Naive thymus-derived CD8-positive, alpha-beta T cell (primary cell): ENCODE measurements at places on chromosomes 5 and 9. TPM values are rescaled to one million over a fixed set of nuclear protein-coding genes. Genes with fewer than 3 reads are reported as not detected.

- H3K27ac ChIP-seq, result no peak overlapping the region
- no peak overlapping the region for H3K4me3 ChIP-seq
- H3K27me3 ChIP-seq, result peaks cover 15% of the 10 kb centered on the region
- no peak for DNase-seq
- no peaks in the 10 kb centered on the region for H3K36me3 ChIP-seq
Measured at GRCh38 chr5:160171666-160172065, 52.4 kb upstream of the PWWP2A start.

- H3K4me3 ChIP-seq, result no peak overlapping the region
- no peaks in the 10 kb centered on the region for H3K4me1 ChIP-seq
- peaks cover 8% of the 10 kb centered on the region for H3K27me3 ChIP-seq
- DNase-seq, result no peak
Measured at GRCh38 chr5:57778501-57779091, 296.0 kb upstream of the ACTBL2 start.

- no peak for DNase-seq
- no peaks in the 10 kb centered on the region for H3K27me3 ChIP-seq
- H3K27ac ChIP-seq, result no peak overlapping the region
- H3K4me1 ChIP-seq, result no peaks in the 10 kb centered on the region
Measured at GRCh38 chr5:53253421-53253871, 143.9 kb upstream of the MOCS2 start.

GRCh38 chr9:28439688-28440087 lies 866.4 kb upstream of the C9orf72 start:
- no peaks in the 10 kb centered on the region for H3K4me1 ChIP-seq
- H3K4me3 ChIP-seq, result no peak overlapping the region
- H3K36me3 ChIP-seq, result no peaks in the 10 kb centered on the region
- no peak overlapping the region for H3K27ac ChIP-seq
- DNase-seq, result no peak
- H3K27me3 ChIP-seq, result no peaks in the 10 kb centered on the region

Gene TTC39B
- 43.9 TPM for total RNA-seq

GRCh38 chr5:142978252-142978651 lies 208.1 kb downstream of the ARHGAP26 start:
- peak overlapping the region; percentile 84 for H3K27ac ChIP-seq
- DNase-seq, result no peak

Gene PRR16
- total RNA-seq, result not detected

Gene KCNIP1
- not detected for total RNA-seq

Gene EIF4EBP3
- 24.5 TPM for total RNA-seq

- peaks cover 17% of the 10 kb centered on the region for H3K4me1 ChIP-seq
- peak overlapping the region; percentile 96 for H3K27ac ChIP-seq
- H3K4me3 ChIP-seq, result peak overlapping the region; percentile 91
- H3K27me3 ChIP-seq, result no peaks in the 10 kb centered on the region
Measured at GRCh38 chr9:137128862-137129455, 10.0 kb upstream of the GRIN1 start.

- no peak for DNase-seq
- H3K27ac ChIP-seq, result no peak overlapping the region
- H3K4me3 ChIP-seq, result no peak overlapping the region
- peaks cover 8% of the 10 kb centered on the region for H3K36me3 ChIP-seq
- H3K4me1 ChIP-seq, result no peaks in the 10 kb centered on the region
- H3K27me3 ChIP-seq, result no peaks in the 10 kb centered on the region
Measured at GRCh38 chr5:61886214-61886613, 419.8 kb upstream of the KIF2A start.
